ENCODE measurements at places on chromosomes 11 and 22. TPM values are rescaled to one million over a fixed set of nuclear protein-coding genes. Genes with fewer than 3 reads are reported as not detected.

MMP13 gene
- polyA plus RNA-seq, result not detected

OR52E4 gene
- polyA plus RNA-seq, result not detected

FXYD2 gene
- 0.49 TPM for polyA plus RNA-seq

AGBL2 gene
- polyA plus RNA-seq, result 0.04 TPM

OR8D1 gene
- not detected for polyA plus RNA-seq

PAX6 gene
- polyA plus RNA-seq, result not detected

LRP5 gene
- 5.3 TPM for polyA plus RNA-seq

DNA sequence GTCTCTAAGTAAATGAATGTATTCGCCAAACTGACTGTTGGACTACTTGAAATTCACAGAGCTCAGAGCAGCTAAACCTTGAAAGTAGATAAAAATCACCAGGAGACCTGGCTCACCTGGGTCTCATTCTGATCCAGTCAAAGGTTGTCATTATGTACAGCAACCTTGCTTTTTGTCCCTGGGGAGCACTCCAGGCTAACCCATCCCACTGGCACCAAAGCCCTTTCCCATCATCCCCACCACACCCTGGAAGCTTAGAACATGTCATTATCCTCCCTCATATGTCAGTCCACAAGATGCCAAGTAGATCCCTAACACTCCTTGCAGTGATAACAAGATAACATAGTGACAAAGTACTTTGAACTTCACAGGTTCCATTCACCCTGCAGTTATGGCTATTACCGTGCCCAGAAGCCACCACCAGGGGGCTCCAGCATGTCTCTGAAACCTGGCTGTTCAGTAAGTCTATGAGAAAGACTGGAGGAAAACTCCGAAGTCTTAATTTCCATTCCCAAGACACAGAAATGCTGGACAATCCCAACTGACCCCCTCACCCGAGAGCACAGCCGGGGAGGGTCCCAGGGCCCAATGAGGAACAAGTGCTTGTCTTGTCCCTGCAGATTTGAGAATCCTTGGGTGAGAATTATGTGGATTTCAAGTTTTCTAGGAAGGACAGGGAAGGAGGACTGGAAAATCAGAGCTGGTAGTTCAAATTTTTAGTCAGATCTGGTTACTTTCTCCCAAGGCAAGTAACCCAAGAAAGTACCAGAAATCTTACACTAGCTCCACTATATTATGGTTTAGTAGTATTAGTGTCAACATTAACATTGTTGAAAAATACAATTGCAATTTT, 43.0 kb upstream of the USP47 start:
- DNase-seq, result peak; percentile 90
- H3K27ac ChIP-seq, result no peak overlapping the region
- H3K27me3 ChIP-seq, result peaks cover 9% of the 10 kb centered on the region
- no peaks in the 10 kb centered on the region for H3K36me3 ChIP-seq

GRCh38 chr11:128048121-128048520, 539.2 kb downstream of the ETS1 start:
- H3K4me3 ChIP-seq, result no peak overlapping the region
- no peaks in the 10 kb centered on the region for H3K36me3 ChIP-seq
- no peak overlapping the region for H3K27ac ChIP-seq
- no peaks in the 10 kb centered on the region for H3K4me1 ChIP-seq
- H3K27me3 ChIP-seq, result no peaks in the 10 kb centered on the region

- peaks cover 30% of the 10 kb centered on the region for H3K4me1 ChIP-seq
- no peaks in the 10 kb centered on the region for H3K36me3 ChIP-seq
- H3K27ac ChIP-seq, result no peak overlapping the region
- H3K4me3 ChIP-seq, result no peak overlapping the region
- H3K27me3 ChIP-seq, result no peaks in the 10 kb centered on the region
- no peak for DNase-seq
These were observed 31.4 kb upstream of the CCDC89 start for GRCh38 chr11:85717429-85717828.

DNA sequence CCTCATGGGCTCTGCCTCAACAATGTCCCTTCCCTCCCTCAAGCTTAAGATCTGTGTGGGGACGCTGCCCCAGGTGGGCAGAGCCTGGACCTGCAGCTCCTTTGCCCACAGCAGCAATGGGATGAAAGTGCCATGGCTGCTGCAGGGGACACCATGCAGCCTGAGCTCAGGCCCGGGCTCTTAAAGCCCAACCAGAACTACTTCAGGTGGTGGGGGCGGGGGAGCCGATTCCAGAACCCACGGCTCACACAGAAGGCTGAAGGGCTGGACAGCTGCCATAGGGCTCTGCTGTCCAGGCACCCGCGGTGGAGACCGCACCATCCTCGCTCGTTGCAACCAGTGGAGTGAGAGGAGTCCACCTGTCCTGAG, 12.5 kb downstream of the CHID1 start:
- no peak overlapping the region for H3K4me3 ChIP-seq
- no peak overlapping the region for H3K27ac ChIP-seq
- H3K4me1 ChIP-seq, result no peaks in the 10 kb centered on the region
- H3K36me3 ChIP-seq, result peaks cover 55% of the 10 kb centered on the region

GRCh38 chr11:69915151-69915500, 95.9 kb upstream of the FGF3 start:
- DNase-seq, result no peak
- peaks cover 22% of the 10 kb centered on the region for H3K27me3 ChIP-seq

- peak; percentile 10 for DNase-seq
- H3K27ac ChIP-seq, result no peak overlapping the region
- no peak overlapping the region for H3K4me3 ChIP-seq
- no peaks in the 10 kb centered on the region for H3K4me1 ChIP-seq
- H3K27me3 ChIP-seq, result no peaks in the 10 kb centered on the region
These were observed 9.7 kb upstream of the RCN1 start for GRCh38 chr11:32081129-32081641.

- no peak overlapping the region for H3K4me3 ChIP-seq
- H3K27me3 ChIP-seq, result peaks cover 3% of the 10 kb centered on the region
- no peak overlapping the region for H3K27ac ChIP-seq
- DNase-seq, result no peak
These were observed 27.8 kb upstream of the GGTLC2 start for GRCh38 chr22:22616636-22617035.

DNA sequence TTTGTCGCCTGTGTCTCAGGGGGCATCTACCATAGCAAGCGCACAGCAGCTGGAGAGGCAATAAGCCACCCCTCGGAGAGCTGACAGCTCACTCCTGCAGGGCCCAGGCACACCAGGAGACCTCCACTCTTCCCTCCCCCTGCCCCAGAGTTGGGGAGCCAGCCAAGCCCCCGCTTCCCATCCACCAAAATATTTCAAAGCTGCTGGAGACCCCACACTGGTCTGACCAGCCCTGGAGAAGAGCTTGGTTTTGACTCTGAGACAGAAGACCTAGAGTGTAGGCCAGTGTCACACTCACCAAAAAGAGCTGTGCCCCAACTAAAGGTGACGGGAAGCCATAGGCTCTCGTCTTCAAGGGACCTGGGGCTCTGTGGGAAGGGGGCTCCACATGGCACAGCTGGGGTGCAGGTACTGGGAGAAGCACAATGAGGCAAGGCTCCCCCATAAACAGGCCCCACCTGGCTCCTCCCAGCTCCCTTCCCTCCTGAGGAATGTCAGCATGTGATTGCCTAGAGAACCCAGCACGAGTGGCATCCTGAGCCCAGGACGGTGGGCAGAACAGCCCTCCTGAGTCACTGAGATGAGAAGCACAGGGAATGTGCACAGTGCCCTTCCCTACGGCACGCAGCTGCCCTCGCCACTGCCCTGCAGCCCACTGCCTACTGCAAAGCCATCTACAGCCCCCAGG, 5.8 kb upstream of the GNAZ start:
- H3K27me3 ChIP-seq, result no peaks in the 10 kb centered on the region
- no peaks in the 10 kb centered on the region for H3K36me3 ChIP-seq
- H3K4me1 ChIP-seq, result no peaks in the 10 kb centered on the region
